Peyer's patch (tissue), 4 donors: ENCODE measurements at places on chromosomes 5 and 9.

GRCh38 chr9:126164796-126165525 is 161.7 kb upstream of the MVB12B start:
- no peaks in the 10 kb centered on the region for H3K4me1 ChIP-seq
- no peaks in the 10 kb centered on the region for H3K27me3 ChIP-seq
- DNase-seq, result no peak

- no peaks in the 10 kb centered on the region for H3K4me1 ChIP-seq
- H3K27me3 ChIP-seq, result no peaks in the 10 kb centered on the region
- DNase-seq, result no peak
- H3K27ac ChIP-seq, result peak overlapping the region; percentile 58
- no peak overlapping the region for H3K4me3 ChIP-seq
- no peaks in the 10 kb centered on the region for H3K36me3 ChIP-seq
Observed at GRCh38 chr9:86126998-86127972, 27.9 kb upstream of the GOLM1 start.

DNA sequence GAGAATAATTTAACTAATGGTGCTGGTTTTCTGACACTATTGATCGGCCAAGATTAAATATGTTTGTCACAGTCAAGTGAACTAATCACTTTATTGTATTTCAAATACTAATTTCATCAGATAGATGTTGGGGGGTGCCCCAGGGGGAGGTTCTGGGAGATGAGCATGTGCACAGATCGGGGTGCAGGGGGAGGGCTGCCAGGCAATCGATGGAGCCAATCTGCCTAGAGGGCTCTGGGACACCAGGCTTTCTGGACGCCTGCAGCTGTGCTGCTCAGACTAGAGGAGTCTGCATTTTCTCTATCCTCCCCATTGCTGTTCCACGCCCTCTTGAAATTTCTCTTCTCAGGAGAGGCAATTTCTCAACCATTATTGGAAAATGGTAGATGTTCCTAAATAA is 100.0 kb upstream of the ALDH1B1 start:
- no peaks in the 10 kb centered on the region for H3K4me1 ChIP-seq
- no peaks in the 10 kb centered on the region for H3K27me3 ChIP-seq
- no peak overlapping the region for H3K4me3 ChIP-seq

- H3K27me3 ChIP-seq, result no peaks in the 10 kb centered on the region
- H3K4me1 ChIP-seq, result no peaks in the 10 kb centered on the region
- H3K4me3 ChIP-seq, result no peak overlapping the region
Observed at GRCh38 chr5:122599000-122599399, 175.9 kb upstream of the SNX2 start.

DNA sequence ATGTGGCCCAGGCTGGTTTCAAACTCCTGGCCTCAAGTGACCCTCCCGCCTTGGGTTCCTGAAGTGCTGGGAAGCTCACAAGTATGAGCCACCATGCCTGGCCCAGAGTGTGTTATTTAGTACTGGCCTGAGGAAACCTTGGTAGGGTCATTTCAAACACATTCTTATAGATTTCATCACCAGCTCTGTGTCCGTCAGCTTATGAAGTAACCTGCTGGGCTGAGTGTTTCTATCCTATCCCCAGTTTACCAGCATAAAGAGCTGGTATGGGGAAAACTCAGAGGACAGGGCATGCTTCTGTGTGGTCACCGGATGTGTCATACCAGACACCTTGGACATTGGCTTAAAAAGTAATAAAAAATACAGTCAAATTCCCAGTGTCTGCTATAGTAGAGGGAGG is 45.3 kb downstream of the PTPN3 start:
- H3K4me3 ChIP-seq, result no peak overlapping the region
- no peak overlapping the region for H3K27ac ChIP-seq
- no peaks in the 10 kb centered on the region for H3K4me1 ChIP-seq

DNA sequence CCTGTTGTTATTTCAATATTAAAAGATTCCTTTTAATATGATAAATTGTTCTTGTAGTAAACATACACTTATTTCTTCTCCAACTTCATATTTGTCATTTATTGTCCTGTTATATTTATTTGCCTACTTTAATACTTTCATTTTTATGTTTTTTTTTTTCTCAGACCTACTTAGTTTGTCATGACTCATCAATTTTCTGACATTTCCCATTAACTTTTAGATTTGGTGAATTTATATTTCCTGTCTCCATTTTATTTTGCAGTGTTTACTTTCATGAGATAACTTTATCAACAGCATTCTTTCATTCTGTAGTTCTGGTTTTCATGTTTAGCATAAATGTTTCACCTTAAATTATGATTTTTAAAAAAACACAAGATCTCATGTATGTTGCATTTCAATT is 788.7 kb downstream of the EFNA5 start:
- no peaks in the 10 kb centered on the region for H3K4me1 ChIP-seq
- H3K36me3 ChIP-seq, result no peaks in the 10 kb centered on the region
- H3K4me3 ChIP-seq, result no peak overlapping the region
- DNase-seq, result no peak
- H3K27me3 ChIP-seq, result no peaks in the 10 kb centered on the region

DNA sequence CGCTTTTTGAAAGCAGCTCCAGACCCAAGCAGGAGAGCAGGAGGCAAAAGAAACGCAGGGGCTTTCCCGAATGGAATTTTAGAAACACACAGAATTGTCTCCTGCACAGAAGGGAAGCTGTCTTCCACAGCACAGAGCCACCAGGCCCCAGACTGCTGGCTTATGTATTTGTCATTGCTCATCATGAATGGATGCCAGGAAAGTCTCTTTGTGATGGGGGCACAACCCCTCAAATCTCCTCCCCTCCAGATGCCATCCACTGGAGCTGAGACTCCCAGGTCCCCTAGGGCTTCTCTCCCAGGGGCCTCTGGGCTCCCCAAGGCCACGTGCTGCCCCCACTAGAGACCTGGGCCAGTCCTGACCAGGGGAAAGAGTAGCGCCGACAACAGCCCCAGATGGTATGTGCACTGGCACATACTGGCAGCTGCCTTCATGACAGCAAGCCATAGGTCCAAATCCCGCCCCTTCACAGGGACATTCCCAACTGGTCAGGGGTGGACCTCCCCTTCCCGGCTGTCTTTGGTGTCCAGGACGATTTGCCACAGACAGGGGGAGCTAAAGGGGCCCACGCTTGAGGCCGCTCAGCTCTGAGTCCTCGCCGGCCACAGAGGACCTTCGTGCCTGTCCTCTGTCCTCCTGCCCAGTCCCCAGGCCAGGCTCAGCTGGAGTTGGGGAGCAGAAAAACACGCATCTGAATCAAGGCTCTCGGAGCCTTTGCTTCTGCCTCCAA is 127.8 kb downstream of the KCNIP1 start:
- H3K27ac ChIP-seq, result no peak overlapping the region
- no peaks in the 10 kb centered on the region for H3K36me3 ChIP-seq
- no peak overlapping the region for H3K4me3 ChIP-seq
- no peak for DNase-seq
- no peaks in the 10 kb centered on the region for H3K4me1 ChIP-seq

DNA sequence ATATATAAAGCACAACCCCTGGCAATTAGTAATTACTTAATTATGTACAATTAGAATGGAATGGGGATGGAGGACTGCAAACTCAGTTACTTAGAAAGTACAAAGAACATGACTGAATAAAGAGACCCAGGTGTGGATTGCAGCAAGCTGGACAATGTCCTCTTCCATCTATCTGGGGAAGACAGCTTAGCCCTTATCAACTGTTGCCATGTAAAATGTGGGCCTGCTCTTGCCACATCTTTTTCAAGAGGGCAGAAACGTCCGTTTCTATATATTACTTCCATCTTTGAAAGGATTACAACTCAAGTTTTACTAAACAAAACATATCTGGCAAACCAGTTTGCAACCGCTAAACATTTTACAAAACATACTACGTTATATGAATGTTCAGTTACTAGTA is 26.2 kb downstream of the GOLPH3 start:
- H3K4me3 ChIP-seq, result no peak overlapping the region
- no peak for DNase-seq
- no peaks in the 10 kb centered on the region for H3K36me3 ChIP-seq
- H3K27me3 ChIP-seq, result no peaks in the 10 kb centered on the region

DNA sequence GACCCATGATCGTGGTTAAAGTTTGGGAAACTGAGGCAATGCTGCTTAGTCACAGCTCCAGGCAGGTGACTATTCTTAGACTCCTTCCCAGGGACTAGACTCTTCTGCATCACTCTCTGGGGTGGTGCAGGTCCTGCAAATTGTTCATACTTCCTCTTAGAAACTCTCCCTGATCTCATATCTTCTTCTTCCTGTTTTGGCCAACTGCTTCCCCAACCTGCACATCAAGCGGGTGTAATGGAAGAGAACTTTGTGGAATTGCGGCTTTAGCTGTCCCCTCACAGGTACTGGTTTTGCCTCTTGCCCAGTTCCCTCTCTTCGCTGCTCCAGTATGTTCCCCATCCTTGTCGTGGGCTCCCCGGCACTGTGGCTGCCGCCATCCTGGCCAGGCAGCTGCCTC is 111.5 kb upstream of the CTSL start:
- no peaks in the 10 kb centered on the region for H3K36me3 ChIP-seq
- H3K27ac ChIP-seq, result no peak overlapping the region
- H3K4me3 ChIP-seq, result no peak overlapping the region
- DNase-seq, result no peak

DNA sequence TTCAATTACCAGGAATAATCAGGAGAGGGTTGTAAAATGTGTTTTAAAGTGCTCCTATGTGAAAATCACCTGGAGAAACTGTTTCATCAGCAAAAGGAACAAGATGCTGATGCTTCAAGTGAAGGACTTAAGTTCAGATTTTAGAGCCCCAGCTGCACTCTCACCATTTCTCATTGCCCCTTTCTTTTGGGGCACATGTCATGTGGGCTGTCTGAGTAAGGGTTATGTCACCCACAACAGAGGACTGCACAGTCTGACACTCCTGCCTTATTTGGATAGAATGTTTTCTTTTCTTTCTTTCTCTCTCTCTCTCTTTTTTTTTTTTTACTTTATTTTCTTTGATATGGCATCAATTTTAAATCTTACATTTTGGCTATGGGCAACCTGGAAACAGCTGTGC is 204.1 kb upstream of the EFNA5 start:
- H3K4me1 ChIP-seq, result no peaks in the 10 kb centered on the region
- H3K36me3 ChIP-seq, result no peaks in the 10 kb centered on the region
- DNase-seq, result no peak
- H3K4me3 ChIP-seq, result no peak overlapping the region

DNA sequence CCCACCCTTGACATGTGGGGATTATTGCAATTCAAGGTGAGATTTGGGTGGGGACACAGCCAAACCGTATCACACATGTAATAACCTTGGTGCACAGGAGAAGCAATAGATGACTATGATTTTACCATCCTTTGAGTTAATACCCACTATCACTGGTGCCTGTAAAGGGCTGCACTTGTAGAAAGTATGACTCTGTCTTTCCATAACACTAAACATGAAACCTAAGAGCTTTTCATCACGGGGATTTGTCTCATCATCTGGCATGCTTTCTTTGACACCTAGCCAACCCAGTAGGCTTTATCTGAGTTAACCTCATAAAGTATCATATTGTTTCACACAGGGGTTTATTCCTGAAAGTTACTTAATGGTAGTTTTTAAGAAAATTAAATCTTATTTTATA is 188.9 kb upstream of the TNC start:
- H3K4me3 ChIP-seq, result no peak overlapping the region
- no peaks in the 10 kb centered on the region for H3K27me3 ChIP-seq
- H3K27ac ChIP-seq, result no peak overlapping the region
- no peak for DNase-seq

DNA sequence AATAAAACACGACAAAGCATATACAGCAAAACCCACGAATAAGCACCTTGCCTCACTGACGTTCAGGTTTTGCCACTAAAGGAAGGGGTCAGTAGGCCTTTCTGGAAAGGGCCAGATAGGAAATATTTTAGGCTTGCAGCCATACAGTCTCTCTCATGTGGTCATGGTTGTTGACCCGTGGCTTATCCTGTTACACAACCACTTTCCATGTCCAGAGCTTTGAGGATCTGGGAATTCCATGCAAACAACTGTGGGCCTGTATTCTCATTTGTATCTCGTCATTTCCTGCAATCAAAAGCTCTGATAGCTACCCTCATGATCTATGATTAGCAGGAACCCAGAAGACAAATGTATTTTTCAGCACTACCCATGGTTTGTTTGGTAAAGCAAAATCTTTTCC is 108.3 kb downstream of the DRD1 start:
- no peaks in the 10 kb centered on the region for H3K36me3 ChIP-seq
- H3K27ac ChIP-seq, result no peak overlapping the region
- H3K4me1 ChIP-seq, result no peaks in the 10 kb centered on the region
- H3K4me3 ChIP-seq, result no peak overlapping the region

DNA sequence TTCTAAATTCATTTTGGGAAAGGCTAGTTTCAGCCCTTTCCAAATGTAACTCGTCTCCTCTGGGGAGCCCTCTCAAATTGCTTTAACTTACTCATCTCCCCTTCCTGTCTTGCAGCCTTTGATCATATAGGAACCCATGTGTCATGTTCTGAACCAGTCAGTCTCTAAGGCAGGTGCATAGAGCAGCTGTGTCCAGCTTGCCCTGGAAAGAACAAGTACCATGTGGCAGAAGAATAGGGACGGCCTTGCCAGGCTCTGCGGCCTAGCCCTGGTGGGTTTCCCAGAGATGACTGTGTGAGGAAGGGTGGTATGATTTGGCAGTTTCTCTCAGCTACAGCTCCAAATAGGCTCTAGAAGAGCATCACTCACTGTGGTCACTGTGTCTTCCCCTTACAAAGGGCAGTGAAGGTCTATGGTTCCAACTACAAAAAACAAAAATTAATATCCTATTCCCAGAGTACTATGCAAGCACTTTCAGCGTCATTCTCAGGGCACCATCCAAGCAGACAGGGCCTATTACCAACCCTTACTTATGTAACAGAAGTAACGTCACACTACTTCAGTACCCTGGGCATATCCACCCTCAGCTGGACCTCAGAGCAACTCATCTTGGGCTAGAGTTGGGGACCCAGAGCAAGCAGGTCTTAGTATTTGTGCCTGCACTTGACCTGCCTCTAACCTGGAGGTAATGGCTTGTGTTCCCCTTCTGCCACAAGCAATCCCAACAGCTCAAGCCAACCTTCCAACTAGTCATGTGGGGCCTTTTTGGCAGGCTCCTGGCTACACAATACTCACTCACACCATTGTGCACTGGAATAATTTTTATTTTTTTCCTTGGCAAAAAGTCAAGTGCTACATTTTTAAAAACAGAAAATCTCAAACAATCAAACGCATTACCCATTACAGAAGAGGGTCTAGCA is 37.2 kb upstream of the UBAP2 start:
- H3K27ac ChIP-seq, result peak overlapping the region; percentile 48
- H3K36me3 ChIP-seq, result no peaks in the 10 kb centered on the region
- H3K4me1 ChIP-seq, result no peaks in the 10 kb centered on the region
- no peak for DNase-seq
- no peaks in the 10 kb centered on the region for H3K27me3 ChIP-seq
- no peak overlapping the region for H3K4me3 ChIP-seq

DNA sequence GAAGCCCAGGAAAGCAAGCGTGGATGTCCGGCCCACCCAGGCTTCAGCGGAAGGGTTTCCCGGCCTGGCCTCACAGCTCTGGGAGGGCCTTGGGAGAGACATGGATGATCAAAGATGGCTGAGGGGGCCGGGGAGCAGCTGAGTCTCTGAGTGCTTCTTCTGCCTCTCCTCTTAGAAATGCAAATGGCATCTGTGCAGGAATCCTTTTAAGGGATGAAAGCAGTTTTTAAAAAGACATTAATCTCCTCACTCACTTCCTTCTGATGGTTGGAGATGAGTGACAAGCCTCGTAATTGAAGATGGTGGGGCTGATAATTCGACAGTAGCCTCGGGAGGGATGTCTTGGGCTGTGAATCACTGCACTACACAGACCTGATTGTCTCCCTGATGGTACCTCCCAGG is 24.3 kb upstream of the PITX1 start:
- no peak for DNase-seq
- H3K36me3 ChIP-seq, result no peaks in the 10 kb centered on the region
- H3K27ac ChIP-seq, result no peak overlapping the region
- H3K4me1 ChIP-seq, result no peaks in the 10 kb centered on the region
- H3K27me3 ChIP-seq, result no peaks in the 10 kb centered on the region
- no peak overlapping the region for H3K4me3 ChIP-seq
